MM.1S (cell line): ENCODE measurements at places on chromosomes 5 and 9.

GRCh38 chr5:160155017-160155750, 35.9 kb upstream of the PWWP2A start:
- H3K27ac ChIP-seq, result no peak overlapping the region
- peaks cover 18% of the 10 kb centered on the region; the same call in 1 of the 2 replicates for H3K4me1 ChIP-seq
- no peaks in the 10 kb centered on the region for H3K36me3 ChIP-seq
- H3K27me3 ChIP-seq, result no peaks in the 10 kb centered on the region

DNA sequence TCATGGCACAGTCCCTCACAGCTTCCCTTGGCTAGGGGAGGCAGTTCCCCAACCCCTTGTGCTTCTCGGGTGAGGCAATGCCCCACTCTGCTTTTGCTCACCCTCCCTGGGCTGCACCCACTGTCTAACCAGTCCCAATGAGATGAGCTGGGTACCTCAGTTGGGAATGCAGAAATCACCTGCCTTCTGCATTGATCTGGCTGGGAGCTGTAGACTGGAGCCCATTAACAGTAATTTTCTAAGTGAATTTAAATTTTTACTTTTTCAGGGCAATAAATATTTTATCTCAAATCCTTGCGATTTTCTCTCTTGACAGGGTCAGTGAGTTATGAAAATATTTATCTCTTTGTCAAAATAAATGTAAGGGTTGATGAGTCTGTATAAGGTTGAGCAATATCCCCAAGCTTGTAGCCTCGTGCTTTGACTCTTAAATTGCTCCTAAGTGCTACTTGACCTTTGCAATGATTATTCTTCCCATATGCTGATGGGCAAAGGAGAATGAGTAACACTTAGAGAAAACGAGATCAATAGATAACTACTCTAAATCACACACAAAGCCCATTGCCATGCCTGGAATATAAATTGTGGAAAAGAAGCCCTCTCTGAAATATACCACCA, 82.1 kb upstream of the MOCS2 start:
- H3K27ac ChIP-seq, result no peak overlapping the region
- DNase-seq, result no peak
- H3K27me3 ChIP-seq, result no peaks in the 10 kb centered on the region
- H3K36me3 ChIP-seq, result no peaks in the 10 kb centered on the region
- no peak overlapping the region for H3K4me3 ChIP-seq

DNA sequence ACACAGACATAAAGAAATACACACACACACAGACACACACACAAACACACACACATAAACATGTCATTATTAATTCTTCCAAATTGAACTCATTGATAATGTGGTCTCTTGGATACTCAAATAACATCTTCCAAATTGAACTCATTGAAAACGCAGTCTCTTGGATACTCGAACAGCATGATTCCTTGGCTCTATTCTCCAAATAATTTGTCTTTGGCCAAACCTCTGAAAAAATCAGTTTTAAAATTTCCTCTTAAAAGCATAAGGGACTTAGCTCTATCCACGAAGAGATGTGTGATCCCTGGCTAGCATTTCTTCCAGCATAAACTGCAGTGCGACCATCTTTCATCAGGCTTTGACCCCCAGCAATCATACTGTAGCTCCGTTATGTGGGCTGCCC, 296.6 kb downstream of the IRX2 start:
- no peaks in the 10 kb centered on the region for H3K27me3 ChIP-seq
- DNase-seq, result no peak
- no peaks in the 10 kb centered on the region for H3K4me1 ChIP-seq
- H3K36me3 ChIP-seq, result no peaks in the 10 kb centered on the region
- no peak overlapping the region for H3K27ac ChIP-seq

DNA sequence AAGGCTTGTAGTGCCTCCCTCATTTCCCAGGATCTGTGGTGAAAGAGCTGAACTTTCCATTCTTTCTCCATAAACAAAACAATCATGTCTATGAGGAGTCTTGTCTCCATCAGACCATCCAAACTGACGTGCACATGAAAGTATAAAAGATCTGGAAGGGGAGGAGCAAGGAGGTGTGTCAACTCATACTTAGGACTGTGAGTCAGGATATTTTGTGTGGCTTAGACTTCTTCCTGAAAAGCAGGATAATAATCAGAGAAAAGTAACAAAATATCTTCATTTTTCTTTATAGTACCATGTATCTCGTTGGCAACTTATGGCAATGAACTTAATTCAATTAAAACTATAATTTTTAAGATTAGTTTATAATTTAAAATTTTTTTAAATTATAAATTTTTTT, 96.0 kb upstream of the PRRC1 start:
- H3K36me3 ChIP-seq, result no peaks in the 10 kb centered on the region
- H3K4me1 ChIP-seq, result 0 out of 2 replicates have a peak, but pooled peaks cover 4% of the 10 kb centered on the region
- no peak overlapping the region for H3K27ac ChIP-seq
- no peak overlapping the region for H3K4me3 ChIP-seq
- DNase-seq, result no peak

DNA sequence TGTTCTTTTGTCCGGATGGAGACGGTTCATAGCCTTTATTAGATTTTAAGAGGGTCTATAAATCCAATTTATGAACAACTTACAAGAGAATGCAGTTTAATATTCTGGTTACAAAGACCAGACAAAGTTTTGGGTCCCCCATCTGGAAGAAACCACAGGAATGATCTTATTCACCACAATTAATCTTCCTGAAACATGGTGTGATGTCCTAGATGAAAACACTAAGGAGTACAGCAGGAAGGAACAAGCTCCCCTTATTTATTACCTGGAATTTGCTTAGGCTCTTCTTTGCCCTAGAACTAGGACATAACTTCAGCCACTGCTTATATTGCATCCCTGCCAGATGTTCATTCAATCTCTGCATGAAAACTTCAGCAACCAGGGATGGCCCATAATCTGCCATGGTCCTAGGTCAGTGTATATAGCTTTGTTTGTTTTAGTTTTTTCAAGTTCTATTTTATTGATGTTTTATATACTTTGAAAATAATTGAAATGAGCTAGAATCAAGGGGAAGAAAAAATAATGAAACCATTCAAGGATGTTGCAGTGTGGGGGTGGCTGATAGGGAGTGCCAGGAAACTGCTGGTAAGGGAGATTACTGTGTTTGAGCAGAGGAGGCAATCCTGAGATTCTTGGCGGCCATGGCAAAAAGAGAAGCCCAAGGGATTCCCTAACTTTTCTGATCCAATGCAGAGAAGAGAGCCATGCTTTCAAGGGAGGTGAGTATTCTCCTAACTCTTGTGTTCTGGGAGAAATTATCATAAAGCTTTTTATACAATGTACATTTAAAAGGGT, 16.8 kb downstream of the TXNDC8 start:
- no peak for DNase-seq
- H3K27ac ChIP-seq, result no peak overlapping the region
- H3K4me3 ChIP-seq, result no peak overlapping the region
- H3K4me1 ChIP-seq, result peaks cover 9% of the 10 kb centered on the region
- no peaks in the 10 kb centered on the region for H3K36me3 ChIP-seq

GRCh38 chr9:33106827-33107621, 30.6 kb upstream of the SMU1 start:
- no peak overlapping the region for H3K4me3 ChIP-seq
- no peak overlapping the region for H3K27ac ChIP-seq
- no peaks in the 10 kb centered on the region for H3K27me3 ChIP-seq
- no peaks in the 10 kb centered on the region for H3K4me1 ChIP-seq
- DNase-seq, result no peak
- no peaks in the 10 kb centered on the region for H3K36me3 ChIP-seq

DNA sequence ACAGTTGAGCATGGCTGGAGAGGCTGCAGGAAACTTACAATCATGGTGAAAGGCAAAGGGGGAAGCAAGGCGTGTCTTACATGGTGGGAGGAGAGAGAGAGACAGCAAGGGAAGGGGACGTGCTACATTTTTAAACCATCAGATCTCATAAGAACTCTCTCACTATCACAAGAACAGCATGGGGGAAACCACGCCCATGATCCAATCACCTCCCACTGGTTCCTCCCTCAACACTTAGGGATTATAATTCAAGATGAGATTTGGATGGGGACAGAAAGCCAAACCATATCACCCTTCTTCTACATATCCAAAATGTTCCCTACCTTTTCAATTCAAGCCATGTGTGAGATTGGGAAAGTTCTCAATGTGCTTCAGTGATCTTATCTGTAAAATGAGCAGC, 22.9 kb upstream of the GLRX start:
- no peaks in the 10 kb centered on the region for H3K27me3 ChIP-seq
